GM23338 (cell line): ENCODE measurements at places on chromosomes 12 and 14. TPM values are rescaled to one million over a fixed set of nuclear protein-coding genes. Genes with fewer than 3 reads are reported as not detected.

PTPRB gene
- 0.13 and 0.24 TPM in 2 replicates for polyA plus RNA-seq

CLEC9A gene
- not detected in 2 replicates for polyA plus RNA-seq

- no peak for DNase-seq
Observed at GRCh38 chr12:88242571-88242925, 100.4 kb downstream of the TMTC3 start.

DNA sequence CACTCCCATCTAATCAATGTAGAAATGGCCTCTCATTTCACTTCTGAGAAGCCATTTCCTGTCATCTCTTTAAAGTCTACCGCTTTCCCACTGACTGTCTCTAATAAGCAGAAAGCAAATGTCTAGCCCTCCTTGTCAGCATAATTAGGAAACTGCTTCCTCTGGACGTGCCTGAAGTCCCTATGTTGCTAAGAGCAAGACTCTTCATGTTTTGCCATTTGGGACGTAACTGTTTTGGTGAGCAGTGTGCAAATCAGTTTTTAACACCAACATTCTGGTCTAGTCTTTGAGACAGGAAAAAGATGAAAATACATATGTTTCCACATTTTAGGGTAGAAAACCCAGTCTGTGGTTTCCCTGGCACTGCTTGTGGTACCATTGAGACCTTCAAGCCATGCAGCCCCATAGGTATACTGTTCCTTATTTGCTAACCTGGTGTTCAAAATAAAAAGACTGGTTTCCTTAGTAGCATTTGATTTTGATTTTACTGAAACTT, 22.2 kb downstream of the IFNG start:
- no peak for DNase-seq

- DNase-seq = no peak
Observed at GRCh38 chr14:77266336-77266735, 4.7 kb downstream of the NGB start.

TBC1D30 gene
- polyA plus RNA-seq = 1.8 and 2.9 TPM in 2 replicates

AQP6 gene
- polyA plus RNA-seq = 0.08 TPM in 1 of 2 replicates, not detected in the other

- no peak for DNase-seq
Observed at GRCh38 chr12:28032811-28033537, 60.4 kb upstream of the PTHLH start.
